CD4-positive, alpha-beta T cell (primary cell): ENCODE measurements at places on chromosomes 7 and 10. TPM values are rescaled to one million over a fixed set of nuclear protein-coding genes. Genes with fewer than 3 reads are reported as not detected.

The TEX36 gene
- not detected for total RNA-seq

The HMX3 gene
- 0.34 TPM for total RNA-seq

The CALML3 gene
- total RNA-seq: not detected

The ZNF679 gene
- not detected for total RNA-seq

- DNase-seq: no peak
These were observed 39.3 kb downstream of the CAMK1D start for GRCh38 chr10:12388671-12389070.

The ZEB1 gene
- 132 TPM for total RNA-seq

DNA sequence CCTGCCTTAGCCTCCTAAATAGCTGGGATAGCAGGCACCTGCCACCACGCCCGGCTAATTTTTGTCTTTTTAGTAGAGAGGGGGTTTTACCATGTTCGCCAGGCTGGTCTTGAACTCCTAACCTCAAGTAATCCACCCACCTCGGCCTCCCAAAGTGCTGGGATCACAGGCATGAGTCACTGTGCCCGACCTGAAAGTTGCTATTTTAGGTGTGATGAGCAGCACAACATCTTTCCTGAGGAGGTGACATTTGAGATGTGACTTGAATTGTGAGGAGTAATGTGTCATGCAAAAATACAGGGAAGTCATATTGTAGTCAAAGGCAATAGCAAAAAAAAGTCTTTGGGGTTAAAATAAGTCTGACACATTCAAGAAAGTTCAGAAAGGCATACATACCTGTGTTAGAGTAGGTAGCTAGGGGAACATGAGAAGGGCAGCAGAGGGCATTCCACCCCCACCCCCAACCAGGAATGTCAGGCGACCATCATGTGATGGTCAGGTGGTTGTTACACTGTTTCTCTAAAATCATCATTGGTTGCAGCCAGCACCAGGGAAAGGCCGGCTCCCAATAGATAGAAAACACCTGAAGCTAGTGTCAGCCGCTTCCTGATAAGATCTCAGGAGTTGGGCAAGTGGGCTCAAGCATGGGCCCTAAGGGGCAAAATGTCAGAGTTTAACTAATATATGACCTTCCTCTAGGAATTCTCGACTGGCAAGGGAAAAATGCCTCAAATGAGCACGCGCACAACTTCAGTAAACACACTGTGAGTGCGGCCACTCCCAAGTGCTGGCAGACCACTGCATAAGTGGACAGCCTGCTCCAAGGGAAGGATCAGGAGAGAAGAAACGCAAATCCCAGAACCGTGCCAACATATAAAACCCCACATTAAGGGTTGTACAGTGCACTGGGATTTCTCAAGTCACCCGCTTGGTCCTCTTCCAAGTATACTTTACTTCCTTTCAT is at the start of gene TACC2:
Gene TACC2 (plus strand): TSS at position 803 of the 964 bp plus-strand sequence. CDS start 32,819 bp downstream, outside the sequence.
- DNase-seq: no peak

GRCh38 chr7:30173058-30173897 is 38.5 kb downstream of the MTURN start:
- DNase-seq: no peak

GRCh38 chr10:96275685-96276418 is 4.5 kb upstream of the BLNK start:
- DNase-seq: no peak

DNA sequence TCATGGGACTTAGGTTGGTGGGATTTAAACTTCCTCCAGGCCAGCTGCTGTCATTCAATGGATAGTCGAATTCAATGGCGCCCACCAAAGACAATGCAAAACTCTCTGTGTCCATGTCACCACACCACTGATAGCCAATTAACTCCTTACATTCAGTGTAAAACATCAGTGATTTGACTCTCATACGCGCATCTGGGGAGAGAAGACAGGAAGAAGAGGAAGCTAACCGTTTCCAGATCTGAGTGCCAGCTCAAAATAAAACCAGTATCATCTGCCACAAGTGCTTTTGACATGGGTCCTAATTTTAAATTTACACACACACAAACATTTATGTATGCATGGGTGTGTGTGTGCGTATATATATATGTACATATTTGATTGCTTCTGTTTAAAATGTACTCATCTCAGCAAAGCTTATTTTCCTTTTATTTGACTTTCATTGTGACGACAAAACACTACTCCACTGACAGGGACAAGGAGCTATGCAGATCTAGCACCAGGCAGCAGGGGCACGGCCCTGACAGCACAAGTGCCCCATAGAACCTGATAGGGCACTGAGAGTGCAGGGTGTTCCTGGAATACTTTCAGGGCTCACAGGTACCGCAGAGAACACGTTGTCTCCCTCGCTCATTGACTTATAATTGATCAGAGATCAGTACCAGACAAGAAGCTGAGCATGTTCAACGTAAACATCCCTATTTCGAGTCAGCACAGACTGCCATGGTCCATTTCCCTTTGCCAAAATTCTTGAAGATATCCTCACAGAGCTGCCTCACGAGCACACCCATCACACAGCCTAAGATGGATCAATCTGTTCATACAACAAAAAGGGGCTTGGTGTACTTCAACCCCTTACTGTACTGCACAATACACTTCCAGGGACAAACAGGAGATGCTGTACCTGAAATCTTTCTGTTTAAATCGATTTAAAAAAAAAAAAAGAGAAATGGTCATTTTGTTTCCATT is 176.1 kb downstream of the COBL start:
- no peak for DNase-seq

DNA sequence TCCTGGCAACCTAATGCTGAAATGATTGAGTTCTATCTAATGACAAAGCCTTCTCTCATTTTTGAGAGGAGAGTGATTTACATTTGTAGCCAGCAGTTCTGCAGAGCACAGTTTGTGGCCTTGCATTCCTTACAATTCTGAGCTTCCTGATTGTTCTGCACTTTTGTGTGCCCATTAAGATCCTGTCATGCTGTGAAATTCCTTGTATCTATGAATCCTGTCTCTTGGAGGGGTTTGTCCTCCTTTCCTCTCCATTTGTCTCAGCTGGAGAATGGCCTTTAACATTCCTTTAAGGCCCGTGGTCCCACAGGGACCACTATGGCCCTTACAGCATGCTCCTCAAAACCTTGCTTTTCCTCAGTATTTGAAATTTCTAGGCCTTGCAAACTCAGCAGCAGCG is 10.4 kb downstream of the KLHL7 start:
- no peak for DNase-seq

GRCh38 chr7:19552576-19552975 is 156.3 kb downstream of the POLR1F start:
- no peak for DNase-seq

The CNPY1 gene
- total RNA-seq: not detected

GRCh38 chr7:155753446-155753965 is 58.8 kb downstream of the SHH start:
- DNase-seq: no peak

The CALHM3 gene
- not detected for total RNA-seq

DNA sequence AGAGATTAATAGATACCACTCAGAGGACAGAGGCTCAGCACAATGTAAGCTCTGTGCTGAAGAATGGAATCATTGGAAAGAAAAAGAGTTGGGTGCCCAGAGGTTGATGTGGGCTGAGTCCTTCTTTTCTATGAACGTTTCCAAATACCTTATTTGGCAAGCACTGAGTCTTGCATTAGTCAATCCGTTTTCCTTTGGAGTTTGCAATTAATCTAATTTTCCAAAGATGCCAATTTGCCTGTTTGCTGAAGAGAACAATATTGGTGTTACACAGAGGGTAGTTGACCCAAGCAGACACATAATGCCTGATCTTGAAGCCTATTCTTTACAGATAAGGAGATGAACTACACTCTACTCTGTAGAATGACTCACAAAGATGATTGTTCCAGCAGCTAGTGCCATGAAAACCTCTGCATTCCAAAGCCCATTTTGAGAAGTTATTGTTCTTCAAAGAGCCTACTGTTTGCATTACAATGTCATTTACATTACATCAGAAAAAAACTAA is 55.4 kb upstream of the MET start:
- no peak for DNase-seq

The GFRA1 gene
- not detected for total RNA-seq

The FEZF1 gene
- not detected for total RNA-seq

- DNase-seq: no peak
These were observed 15.4 kb downstream of the CLCN1 start for GRCh38 chr7:143331179-143331801.

DNA sequence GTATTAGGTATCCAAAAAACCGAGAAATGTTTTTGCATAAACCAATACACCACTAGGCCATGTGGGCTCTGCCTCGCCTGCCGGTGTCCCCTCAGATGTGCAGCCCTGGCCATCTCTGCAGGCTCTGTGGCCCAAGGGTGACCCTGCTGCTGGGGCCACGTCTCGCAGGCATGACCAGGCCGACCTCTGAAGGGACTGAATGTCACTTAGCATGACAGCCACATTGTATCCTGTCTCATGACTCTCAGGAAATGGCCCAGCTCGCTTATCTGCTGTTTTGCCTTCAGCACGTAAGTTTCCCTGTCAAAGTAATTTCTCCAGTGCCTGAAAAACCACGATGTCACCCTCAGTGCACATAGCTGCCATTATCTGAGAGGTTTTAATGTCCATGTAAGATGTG is 49.5 kb upstream of the ZNF32 start:
- DNase-seq: no peak

GRCh38 chr10:13092291-13093102 is 7.5 kb upstream of the OPTN start:
- DNase-seq: no peak

The NANOS1 gene
- 0.08 TPM for total RNA-seq

The DOCK4 gene
- total RNA-seq: 0.31 TPM

GRCh38 chr7:149071641-149072437 is 18.7 kb downstream of the ZNF786 start:
- DNase-seq: peak; percentile 25
